Ovary (tissue), 10 donors: ENCODE measurements at places on chromosomes 4 and X. TPM values are rescaled to one million over a fixed set of nuclear protein-coding genes. Genes with fewer than 3 reads are reported as not detected.

ZXDA gene
- polyA plus RNA-seq, result 2.9 TPM

IQSEC2 gene
- 8.7 TPM for polyA plus RNA-seq

VCX3B gene
- polyA plus RNA-seq, result not detected

- H3K4me3 ChIP-seq, result no peak overlapping the region
- DNase-seq, result no peak
- no peaks in the 10 kb centered on the region for H3K36me3 ChIP-seq
- H3K4me1 ChIP-seq, result no peaks in the 10 kb centered on the region
Observed at GRCh38 chr4:98673978-98674377, 15.6 kb upstream of the TSPAN5 start.

GRCh38 chrX:118943102-118943501 lies 31.3 kb upstream of the LONRF3 start:
- H3K27ac ChIP-seq, result no peak overlapping the region
- H3K4me1 ChIP-seq, result no peaks in the 10 kb centered on the region
- no peak overlapping the region for H3K4me3 ChIP-seq
- no peak for DNase-seq
- no peaks in the 10 kb centered on the region for H3K27me3 ChIP-seq

- H3K27me3 ChIP-seq, result no peaks in the 10 kb centered on the region
- no peak overlapping the region for H3K27ac ChIP-seq
- no peak overlapping the region for H3K4me3 ChIP-seq
- no peak for DNase-seq
Observed at GRCh38 chr4:141771889-141772830, 135.8 kb downstream of the IL15 start.

GRCh38 chr4:48556268-48556667 lies 66.2 kb downstream of the ZAR1 start:
- H3K27me3 ChIP-seq, result no peaks in the 10 kb centered on the region
- H3K27ac ChIP-seq, result no peak overlapping the region
- H3K4me1 ChIP-seq, result no peaks in the 10 kb centered on the region
- no peak for DNase-seq

GRCh38 chrX:41314204-41314603 lies 19.8 kb upstream of the DDX3X start:
- no peaks in the 10 kb centered on the region for H3K4me1 ChIP-seq
- DNase-seq, result no peak
- no peaks in the 10 kb centered on the region for H3K36me3 ChIP-seq
- no peak overlapping the region for H3K4me3 ChIP-seq
- no peak overlapping the region for H3K27ac ChIP-seq
